ENCODE measurements at places on chromosomes 2 and 18. TPM values are rescaled to one million over a fixed set of nuclear protein-coding genes. Genes with fewer than 3 reads are reported as not detected.

DNA sequence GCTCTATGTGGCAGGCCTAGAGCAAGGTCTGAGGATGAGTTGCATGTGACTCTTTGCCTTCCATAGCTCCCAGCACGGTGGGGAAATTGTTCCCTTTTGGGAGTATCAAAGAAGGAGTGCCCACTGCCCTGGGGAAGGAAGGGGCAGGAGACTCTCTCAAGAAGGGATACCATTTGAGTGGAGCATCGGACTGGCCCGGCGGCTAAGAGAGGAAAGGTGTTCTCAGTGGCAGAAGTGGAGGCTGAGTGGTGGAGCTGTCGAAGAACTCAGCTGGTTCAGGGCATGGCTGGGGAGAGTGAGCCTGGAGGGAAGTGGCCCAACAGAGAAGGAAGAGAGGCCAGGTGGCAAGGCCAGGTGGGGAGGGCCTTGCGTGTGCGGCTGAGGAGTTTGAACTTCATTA lies 235.2 kb downstream of the DYSF start:
- no peak for DNase-seq
- no peaks in the 10 kb centered on the region for H3K36me3 ChIP-seq
- no peak overlapping the region for H3K4me3 ChIP-seq
- H3K4me1 ChIP-seq: no peaks in the 10 kb centered on the region
- H3K27me3 ChIP-seq: no peaks in the 10 kb centered on the region

PROM2 gene
- 1.4 TPM for total RNA-seq

DNA sequence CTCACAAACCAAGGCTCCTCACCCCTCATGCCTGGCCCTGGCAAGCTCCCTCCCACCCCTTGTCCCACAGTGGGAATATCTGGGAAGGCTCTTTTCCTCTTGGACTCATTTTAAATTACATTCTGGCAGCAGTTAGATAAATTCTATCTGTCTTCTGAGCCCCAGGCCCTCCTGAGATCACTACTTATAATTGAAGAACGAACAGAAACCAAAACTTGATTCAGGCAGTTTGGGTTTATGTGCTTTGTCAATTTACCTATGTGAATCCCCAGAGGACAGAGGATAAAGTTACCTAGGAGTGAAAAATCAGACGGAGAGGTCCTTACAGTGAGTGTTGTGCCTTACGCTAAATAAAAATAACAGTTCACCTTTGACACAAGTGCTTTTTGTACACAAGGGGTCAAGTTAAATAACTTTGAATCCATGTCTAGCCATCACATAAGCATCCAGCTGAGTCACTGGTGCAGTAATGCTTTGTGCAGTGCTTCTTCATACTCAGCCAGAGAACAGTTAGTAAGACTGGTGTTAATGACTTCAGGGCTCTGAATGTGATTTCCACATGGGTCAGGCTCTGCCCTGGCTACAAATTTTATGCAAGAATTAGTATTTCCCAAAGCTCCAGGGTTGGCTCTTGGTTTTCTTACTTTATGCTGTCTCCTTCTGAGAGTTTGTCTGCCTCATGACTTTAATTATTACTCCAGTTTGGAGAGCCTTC lies 329.3 kb downstream of the INSIG2 start:
- no peaks in the 10 kb centered on the region for H3K27me3 ChIP-seq
- DNase-seq: no peak
- H3K4me1 ChIP-seq: no peaks in the 10 kb centered on the region
- H3K27ac ChIP-seq: no peak overlapping the region
- no peaks in the 10 kb centered on the region for H3K36me3 ChIP-seq
- H3K4me3 ChIP-seq: no peak overlapping the region

IL1F10 gene
- total RNA-seq: not detected

LOXHD1 gene
- total RNA-seq: not detected

GRCh38 chr18:57843386-57843785 lies 40.3 kb upstream of the ATP8B1 start:
- no peaks in the 10 kb centered on the region for H3K36me3 ChIP-seq
- no peak overlapping the region for H3K4me3 ChIP-seq
- peaks cover 16% of the 10 kb centered on the region for H3K4me1 ChIP-seq
- no peak for DNase-seq

DNA sequence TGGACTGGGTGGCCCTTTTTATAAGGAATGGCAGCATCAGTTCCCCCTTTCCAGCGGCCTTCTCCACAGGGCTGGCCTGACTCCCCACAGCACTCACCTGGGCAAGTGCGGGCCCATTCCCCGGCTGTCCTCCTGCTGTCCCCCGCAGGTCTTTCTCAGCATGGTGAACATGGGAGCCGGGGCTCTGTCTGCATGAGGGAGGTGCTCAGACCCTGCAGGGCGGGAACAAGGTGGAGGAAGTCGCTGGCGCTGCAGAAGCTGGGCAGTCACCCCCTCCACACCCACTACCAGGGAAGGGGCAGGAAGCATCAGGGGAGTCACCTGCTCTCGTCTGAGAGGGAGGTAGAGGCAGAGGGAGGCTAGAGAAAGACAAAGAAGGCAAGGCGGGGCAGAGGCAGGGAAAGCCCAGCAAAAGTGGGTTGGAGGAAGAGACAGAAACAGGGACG lies 12.2 kb downstream of the HES6 start:
- no peak for DNase-seq
- peaks cover 2% of the 10 kb centered on the region for H3K36me3 ChIP-seq
- H3K4me3 ChIP-seq: no peak overlapping the region
- peaks cover 29% of the 10 kb centered on the region for H3K27me3 ChIP-seq

DNA sequence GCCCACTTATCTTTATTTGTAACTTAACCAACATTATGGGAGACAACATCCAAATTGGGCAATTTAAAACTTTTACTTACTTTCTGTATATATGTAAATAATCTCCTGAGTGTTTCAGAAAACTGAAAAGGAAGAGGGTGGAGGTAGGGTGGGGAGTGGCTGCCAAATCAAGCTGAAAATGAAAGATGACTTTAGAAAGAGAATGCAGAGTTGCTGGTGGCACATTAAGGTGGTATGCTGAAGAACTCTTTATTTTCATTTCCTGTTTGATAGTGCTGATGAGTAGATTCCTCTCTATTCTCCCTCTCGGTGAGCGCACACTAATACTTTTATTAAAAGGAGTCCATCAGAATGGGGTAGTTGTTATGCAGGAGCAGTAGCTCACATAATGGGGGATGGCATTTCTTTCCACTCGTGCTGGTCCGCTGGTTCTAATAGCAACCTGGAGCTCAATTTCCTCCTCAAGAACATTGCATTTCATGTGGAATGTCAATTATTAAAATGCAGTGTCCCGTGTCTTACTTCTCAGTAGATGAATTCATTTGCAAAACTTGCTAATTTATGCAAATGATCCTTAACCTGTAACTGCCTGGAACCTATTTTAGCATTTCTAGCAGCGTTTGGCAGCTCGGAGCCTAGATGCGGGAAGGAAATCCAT lies 466.9 kb upstream of the HNRNPA3 start:
- no peak overlapping the region for H3K27ac ChIP-seq
- H3K4me3 ChIP-seq: no peak overlapping the region
- peaks cover 2% of the 10 kb centered on the region for H3K4me1 ChIP-seq
- H3K36me3 ChIP-seq: no peaks in the 10 kb centered on the region

DNA sequence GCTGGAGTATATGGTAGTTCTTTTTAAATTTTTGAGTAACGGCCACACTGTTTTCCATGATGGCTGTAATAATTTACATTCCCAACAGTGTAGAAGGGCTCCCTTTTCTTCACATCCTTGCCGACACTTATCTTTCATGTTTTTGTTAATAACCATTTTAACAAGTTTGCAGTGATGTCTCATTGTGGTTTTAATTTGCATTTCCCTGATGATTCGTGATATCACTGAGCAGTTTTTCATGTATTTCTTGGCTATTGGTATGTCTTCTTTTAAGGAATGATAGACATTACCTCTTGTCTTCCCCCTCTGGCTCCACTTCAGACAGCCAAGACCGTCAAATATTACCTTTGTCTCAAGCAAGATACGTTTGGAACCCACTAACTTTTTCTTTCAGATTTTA lies 371.1 kb upstream of the NRP2 start:
- H3K36me3 ChIP-seq: no peaks in the 10 kb centered on the region
- H3K4me1 ChIP-seq: peaks cover 4% of the 10 kb centered on the region
- H3K27ac ChIP-seq: no peak overlapping the region
- no peak overlapping the region for H3K4me3 ChIP-seq
- H3K27me3 ChIP-seq: no peaks in the 10 kb centered on the region
- no peak for DNase-seq

SDC1 gene
- total RNA-seq: 0.63 TPM

GRCh38 chr18:7760967-7761948 lies 194.1 kb downstream of the PTPRM start:
- H3K27me3 ChIP-seq: peaks cover 1% of the 10 kb centered on the region
- no peak overlapping the region for H3K4me3 ChIP-seq
- H3K27ac ChIP-seq: no peak overlapping the region
- no peak for DNase-seq

GRCh38 chr2:110120171-110121051 lies 4.8 kb upstream of the MALL start:
- no peak overlapping the region for H3K27ac ChIP-seq
- H3K4me3 ChIP-seq: no peak overlapping the region
- H3K36me3 ChIP-seq: no peaks in the 10 kb centered on the region
- DNase-seq: peak; percentile 64
- peaks cover 31% of the 10 kb centered on the region for H3K27me3 ChIP-seq
- H3K4me1 ChIP-seq: no peaks in the 10 kb centered on the region

DNA sequence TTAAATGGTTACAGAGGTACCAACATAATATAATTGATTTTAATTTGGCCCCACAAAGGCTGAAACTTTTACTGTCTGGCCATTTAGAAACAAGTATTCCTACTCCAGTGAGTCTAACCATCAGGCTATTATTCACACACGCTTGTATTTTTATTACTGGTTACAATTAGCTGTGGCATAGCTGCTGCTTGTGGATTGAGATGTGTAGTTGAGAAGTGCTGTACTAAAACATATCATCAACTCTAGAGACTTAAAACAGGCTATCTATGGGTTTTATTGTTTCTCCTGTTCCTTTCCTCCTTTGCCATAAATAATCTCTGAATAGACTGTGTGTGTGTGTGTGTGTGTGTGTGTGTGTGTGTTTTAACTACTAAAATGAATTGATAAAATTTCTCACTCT lies 530.2 kb downstream of the CCDC85A start:
- DNase-seq: no peak
- H3K27me3 ChIP-seq: no peaks in the 10 kb centered on the region
- no peak overlapping the region for H3K27ac ChIP-seq
- H3K36me3 ChIP-seq: no peaks in the 10 kb centered on the region
- H3K4me3 ChIP-seq: no peak overlapping the region

- peaks cover 67% of the 10 kb centered on the region for H3K36me3 ChIP-seq
- peak; percentile 72 for DNase-seq
- H3K4me3 ChIP-seq: peak overlapping the region; percentile 90
- H3K27me3 ChIP-seq: no peaks in the 10 kb centered on the region
Observed at GRCh38 chr2:219228911-219229304, 528 bp downstream of the ATG9A start.

TXNDC2 gene
- not detected for total RNA-seq

FSIP2 gene
- total RNA-seq: 0.21 TPM

ORMDL1 gene
- 74.5 TPM for total RNA-seq

RUFY4 gene
- 1.8 TPM for total RNA-seq

DNA sequence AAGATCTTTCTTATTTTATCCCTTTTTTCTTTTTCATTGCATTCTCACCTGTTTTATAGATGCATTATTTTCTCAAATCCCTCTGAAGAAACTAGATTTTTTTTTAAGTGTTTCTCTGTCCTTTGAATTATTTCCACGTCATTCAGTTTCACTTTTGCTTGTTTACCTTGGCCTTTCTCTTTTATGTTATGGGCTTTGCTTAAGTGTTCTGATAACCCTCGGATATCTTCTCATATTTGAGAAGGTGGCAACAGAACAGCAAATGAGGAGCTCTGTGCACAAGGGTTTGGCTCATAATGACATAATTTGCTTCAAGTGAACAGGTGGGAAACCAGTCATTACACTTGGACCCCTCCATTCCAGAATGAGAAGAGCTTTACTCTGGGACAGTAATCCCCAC lies 111.9 kb downstream of the C1D start:
- H3K4me1 ChIP-seq: peaks cover 3% of the 10 kb centered on the region
- no peaks in the 10 kb centered on the region for H3K36me3 ChIP-seq
- no peak overlapping the region for H3K27ac ChIP-seq
- H3K4me3 ChIP-seq: no peak overlapping the region

DNA sequence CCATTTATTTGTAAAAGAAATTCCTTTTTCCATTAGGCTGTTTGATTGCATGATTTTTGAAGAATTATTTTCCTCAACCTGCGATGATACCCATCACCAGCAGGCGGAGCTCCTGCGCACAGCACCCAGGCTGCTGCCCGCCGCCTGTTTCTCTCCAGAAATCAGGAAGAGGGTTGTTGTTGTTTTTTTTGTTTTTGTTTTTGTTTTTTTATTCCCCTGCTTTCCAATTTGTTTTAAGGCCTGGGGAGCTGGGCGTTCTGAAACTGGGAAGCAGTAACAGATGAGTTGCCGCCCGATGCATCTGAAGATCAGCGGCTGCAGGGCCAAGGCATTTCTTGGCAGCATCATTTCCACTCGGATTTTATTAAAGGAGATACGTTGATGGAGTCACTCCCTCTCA lies 132.1 kb downstream of the MBP start:
- H3K36me3 ChIP-seq: no peaks in the 10 kb centered on the region
- H3K4me1 ChIP-seq: peaks cover 31% of the 10 kb centered on the region
- peak; percentile 83 for DNase-seq

GRCh38 chr18:53408271-53408670 lies 816.2 kb downstream of the MBD2 start:
- H3K27me3 ChIP-seq: no peaks in the 10 kb centered on the region
- DNase-seq: no peak
- H3K36me3 ChIP-seq: no peaks in the 10 kb centered on the region
- H3K4me3 ChIP-seq: no peak overlapping the region
- no peak overlapping the region for H3K27ac ChIP-seq

- H3K27me3 ChIP-seq: no peaks in the 10 kb centered on the region
- H3K27ac ChIP-seq: no peak overlapping the region
- no peak overlapping the region for H3K4me3 ChIP-seq
- no peak for DNase-seq
- H3K36me3 ChIP-seq: no peaks in the 10 kb centered on the region
Observed at GRCh38 chr2:70467237-70467636, 86.4 kb downstream of the TGFA start.

DNA sequence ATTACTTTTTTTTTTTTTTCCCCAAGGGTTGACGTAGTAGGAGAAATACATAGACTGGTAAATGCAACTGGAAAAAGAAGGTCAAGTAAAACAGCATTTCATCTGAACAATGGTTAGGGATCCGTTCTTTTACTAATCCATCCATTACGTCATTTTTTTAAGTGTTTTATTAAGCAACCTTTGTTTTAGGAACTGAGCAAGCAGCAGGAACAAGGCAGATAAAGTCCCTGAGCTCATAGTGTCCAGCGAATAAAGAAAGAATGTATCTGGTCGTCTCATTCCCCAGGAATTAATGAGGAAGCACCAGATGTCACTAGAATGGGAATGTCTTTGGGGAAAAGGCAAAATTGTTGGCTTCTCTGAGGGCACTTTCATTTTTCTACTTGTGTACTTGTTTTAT lies 842.4 kb downstream of the TDRD15 start:
- H3K4me1 ChIP-seq: no peaks in the 10 kb centered on the region
- no peak for DNase-seq
- H3K36me3 ChIP-seq: no peaks in the 10 kb centered on the region
- H3K27ac ChIP-seq: no peak overlapping the region

All from activated CD4-positive, alpha-beta T cell treated with anti-CD3 and anti-CD28 coated beads, Interleukin-2, amount 10 ng/mL, durations not matched to agents 24 days and 14 days (primary cell).